ENCODE measurements at places on chromosomes 5 and 9.

DNA sequence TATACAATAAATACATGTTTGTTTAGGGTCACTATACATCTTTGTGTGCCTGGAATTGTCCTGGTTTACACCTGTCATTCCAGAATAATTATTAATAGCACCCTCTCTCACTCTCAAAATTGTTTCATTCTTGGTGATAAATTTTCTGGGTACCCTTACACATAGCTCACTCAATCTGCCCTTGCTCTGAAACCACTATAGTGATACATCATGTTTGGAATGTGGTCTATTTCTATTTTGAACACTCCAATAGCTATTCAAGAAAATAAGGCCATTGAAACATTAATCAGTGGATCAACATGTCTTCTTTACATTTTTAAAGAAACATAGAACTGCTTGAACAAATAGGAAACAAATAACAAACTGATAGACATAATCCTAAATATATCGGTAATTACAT is 158.7 kb downstream of the ARRDC3 start:
- DNase-seq, result peak; percentile 65

- peak; percentile 91 for DNase-seq
These were observed 12.6 kb upstream of the MUSK start for GRCh38 chr9:110655754-110656641.

DNA sequence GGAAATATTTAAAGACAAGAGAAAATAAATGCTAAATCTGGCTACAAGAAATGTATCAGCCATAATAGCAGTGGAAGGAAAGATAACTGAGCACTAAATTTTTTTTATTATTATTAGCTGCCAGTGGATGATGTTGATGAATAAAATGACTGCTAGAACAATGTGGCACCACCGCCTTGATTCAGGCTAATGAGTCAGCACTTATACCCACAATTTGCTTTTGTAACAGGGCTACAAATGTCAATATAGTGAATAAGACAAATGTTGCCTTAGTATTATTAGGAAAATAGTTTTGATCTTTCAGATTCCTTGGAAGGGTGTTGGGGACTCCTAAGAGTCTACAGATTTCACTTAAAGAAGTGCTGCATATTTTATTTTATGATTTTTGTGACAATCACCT is 555.2 kb upstream of the GRAMD2B start:
- no peak for DNase-seq

- peak; percentile 67 for DNase-seq
These were observed 27.6 kb upstream of the ABLIM3 start for GRCh38 chr5:149113669-149114068.

DNA sequence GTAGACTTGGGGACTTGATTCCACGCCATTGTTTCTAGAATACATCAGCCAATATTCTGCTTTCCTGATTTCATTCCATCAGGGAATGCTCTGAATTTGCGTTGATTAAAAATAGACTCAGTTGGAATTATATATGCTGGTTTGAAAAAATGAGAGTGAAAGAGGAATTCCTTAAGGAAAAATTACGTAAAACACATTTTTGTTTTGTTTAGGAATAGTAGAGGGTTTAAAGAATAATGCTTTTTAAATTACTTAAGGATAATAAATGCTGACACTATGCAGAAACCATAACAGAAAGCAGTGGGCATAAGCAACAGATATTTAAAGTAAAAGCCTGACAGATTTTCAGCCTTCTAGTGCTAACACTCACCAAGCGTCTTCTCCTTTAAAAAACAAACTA is 235.0 kb downstream of the ADAMTS6 start:
- no peak for DNase-seq

DNA sequence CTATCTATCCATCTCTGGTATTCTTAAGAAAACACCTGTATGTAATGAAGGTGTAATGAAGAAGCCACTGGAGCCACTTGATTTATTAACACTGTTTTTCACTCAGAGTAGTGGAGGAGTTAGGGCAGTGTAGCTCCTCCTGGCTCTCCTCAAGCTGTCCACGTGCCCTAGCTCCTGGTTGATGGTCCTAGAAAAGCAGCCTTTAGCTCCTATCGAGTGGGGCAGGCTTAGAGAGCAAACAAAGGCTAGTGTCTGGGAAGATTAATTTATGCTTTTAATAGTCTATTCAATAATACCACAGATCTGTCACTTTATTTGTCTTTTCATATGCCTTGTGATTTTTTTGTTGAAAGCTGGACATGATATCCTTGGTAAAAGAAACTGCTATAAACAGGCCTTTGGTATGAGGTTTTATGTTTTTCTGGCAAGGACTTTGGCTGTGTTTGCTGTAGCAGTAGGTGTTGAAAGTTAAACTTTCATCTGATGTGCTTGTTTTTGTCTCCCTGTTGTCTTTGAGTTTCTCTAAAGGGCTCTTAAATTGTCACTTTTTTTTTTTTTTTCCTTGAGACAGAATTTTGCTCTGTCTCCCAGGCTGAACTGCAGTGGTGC is 141.1 kb downstream of the GCNT1 start:
- DNase-seq, result no peak

Measured in EH (cell line).